ENCODE measurements at places on chromosomes 16 and 17. TPM values are rescaled to one million over a fixed set of nuclear protein-coding genes. Genes with fewer than 3 reads are reported as not detected.
A peak's percentile ranks its signal among the peaks of the same experiment; 100 is the strongest.

DNA sequence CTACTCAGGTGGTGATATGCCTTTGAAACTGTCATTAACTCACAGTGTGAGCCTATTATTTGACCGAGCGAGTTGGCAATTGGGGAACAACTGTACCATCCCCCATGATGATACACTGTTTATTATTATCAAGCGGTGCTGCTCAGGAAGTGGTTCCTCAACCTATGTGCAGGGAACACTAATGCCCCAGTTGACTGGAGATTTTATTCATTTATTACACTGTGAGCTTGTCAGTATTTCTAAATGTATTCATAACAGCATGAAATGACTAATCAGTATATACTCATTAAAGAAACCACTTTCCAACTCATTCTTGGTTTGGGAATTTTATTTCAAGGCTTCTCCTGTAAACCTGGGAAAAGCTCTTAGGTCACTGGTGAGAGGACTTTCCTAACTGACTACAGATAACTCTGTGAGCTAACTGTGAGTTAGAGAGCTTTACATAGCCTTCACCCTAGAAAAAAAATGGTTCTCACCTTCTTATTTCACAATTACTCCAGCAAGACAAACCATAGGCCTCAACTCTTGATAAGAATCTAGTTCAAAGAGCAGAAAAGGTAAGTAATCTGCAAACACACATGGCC is 42.4 kb downstream of the NXPH3 start:
- no peak for DNase-seq

The CCR7 gene
- 44.6 TPM for total RNA-seq

- DNase-seq: no peak
These were observed 9.8 kb downstream of the FASN start for GRCh38 chr17:82087961-82088837.

GRCh38 chr16:11743308-11744074 is 834 bp upstream of the TXNDC11 start:
- DNase-seq: peak; percentile 42

The FA2H gene
- 1.1 TPM for total RNA-seq
